Subcutaneous adipose tissue (tissue), 4 donors: ENCODE measurements at places on chromosomes 6 and 20. TPM values are rescaled to one million over a fixed set of nuclear protein-coding genes. Genes with fewer than 3 reads are reported as not detected.

The ULBP1 gene
- not detected for total RNA-seq

The OR2B2 gene
- not detected for total RNA-seq

The HTR1E gene
- not detected for total RNA-seq

The COL9A3 gene
- 0.22 TPM for total RNA-seq

The MAPK13 gene
- 2.6 TPM for total RNA-seq

The PSORS1C2 gene
- not detected for total RNA-seq

The C20orf202 gene
- 0.85 TPM for total RNA-seq

The EPB41L1 gene
- 38.1 TPM for total RNA-seq

The CLVS2 gene
- not detected for total RNA-seq

The PEDS1 gene
- 20.4 TPM for total RNA-seq

The NRN1 gene
- total RNA-seq, result 65.4 TPM

The SLC24A3 gene
- 7.5 TPM for total RNA-seq

The SLC17A1 gene
- total RNA-seq, result not detected

The MAS1 gene
- not detected for total RNA-seq

The SHLD1 gene
- total RNA-seq, result 3.1 TPM

The OPRM1 gene
- not detected for total RNA-seq

The CTSZ gene
- total RNA-seq, result 150 TPM

The KCNQ5 gene
- total RNA-seq, result not detected

The TFAP2B gene
- not detected for total RNA-seq

The SLC35F1 gene
- 1.3 TPM for total RNA-seq

The RSPH9 gene
- total RNA-seq, result 0.49 TPM

The SSTR4 gene
- not detected for total RNA-seq

The SRSF12 gene
- not detected for total RNA-seq

The SLC22A2 gene
- total RNA-seq, result not detected

The STMND1 gene
- not detected for total RNA-seq

The ARFGEF3 gene
- total RNA-seq, result 6.2 TPM

The MARCKS gene
- 48.8 TPM for total RNA-seq

The SYTL3 gene
- total RNA-seq, result 1.3 TPM
